RWPE1 (cell line): ENCODE measurements at places on chromosomes 13 and 19.

DNA sequence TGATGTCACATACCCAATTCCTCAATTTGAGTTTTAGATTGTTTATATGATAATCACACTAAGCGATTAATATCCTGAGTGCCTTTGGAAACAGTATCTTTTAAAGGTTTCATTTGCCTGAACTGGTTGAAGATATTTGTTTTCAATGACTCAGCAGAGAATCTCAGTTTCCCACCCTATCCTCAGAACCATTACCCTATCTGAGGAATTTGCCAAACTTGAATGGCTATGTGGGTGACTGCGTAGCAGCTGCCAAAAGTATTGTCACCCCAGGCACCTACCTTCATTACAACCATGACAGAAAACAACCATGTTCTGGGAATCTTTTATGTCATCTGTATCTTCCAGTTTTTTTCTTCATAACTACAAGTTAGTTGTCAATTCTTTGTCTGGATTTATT is 440.1 kb upstream of the NBEA start:
- DNase-seq, result no peak

DNA sequence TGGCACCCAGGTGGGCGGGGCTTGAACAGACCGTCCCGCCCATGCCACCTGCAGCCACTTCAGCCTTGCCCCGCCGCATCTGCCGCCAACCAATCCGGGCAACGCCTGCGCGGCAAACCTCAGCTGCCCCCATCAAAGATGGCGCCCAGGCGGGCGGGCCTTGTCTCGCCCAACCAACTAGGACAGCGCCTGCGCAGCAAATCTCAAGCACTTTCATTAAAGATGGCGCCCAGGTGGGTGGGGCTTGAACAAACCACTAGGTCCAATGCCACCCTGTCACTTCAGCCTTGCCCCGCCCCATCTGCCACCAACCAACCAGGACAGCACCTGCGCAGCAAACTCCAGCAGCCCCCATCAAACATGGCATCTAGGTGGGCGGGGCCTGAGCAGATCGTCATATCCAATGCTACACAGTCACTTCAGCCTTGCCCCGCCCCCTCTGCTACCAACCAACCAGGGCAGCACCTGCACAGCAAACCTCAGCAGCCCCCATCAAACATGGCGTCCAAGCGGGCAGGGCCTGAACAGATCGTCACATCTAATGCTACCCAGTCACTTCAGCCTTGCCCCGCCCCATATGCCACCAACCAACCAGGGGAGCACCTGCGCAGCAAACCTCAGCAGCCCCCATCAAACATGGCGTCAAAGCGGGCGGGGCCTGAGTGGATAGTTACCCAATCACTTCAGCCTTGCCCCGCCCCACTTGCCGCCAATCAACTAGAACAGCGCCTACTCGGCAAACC is 1.4 kb downstream of the PEG3 start:
- DNase-seq, result no peak

GRCh38 chr19:3455960-3456601 is 24.2 kb downstream of the SMIM24 start:
- DNase-seq, result no peak

- DNase-seq, result no peak
Observed at GRCh38 chr19:1745589-1746031, 7.7 kb upstream of the ONECUT3 start.

DNA sequence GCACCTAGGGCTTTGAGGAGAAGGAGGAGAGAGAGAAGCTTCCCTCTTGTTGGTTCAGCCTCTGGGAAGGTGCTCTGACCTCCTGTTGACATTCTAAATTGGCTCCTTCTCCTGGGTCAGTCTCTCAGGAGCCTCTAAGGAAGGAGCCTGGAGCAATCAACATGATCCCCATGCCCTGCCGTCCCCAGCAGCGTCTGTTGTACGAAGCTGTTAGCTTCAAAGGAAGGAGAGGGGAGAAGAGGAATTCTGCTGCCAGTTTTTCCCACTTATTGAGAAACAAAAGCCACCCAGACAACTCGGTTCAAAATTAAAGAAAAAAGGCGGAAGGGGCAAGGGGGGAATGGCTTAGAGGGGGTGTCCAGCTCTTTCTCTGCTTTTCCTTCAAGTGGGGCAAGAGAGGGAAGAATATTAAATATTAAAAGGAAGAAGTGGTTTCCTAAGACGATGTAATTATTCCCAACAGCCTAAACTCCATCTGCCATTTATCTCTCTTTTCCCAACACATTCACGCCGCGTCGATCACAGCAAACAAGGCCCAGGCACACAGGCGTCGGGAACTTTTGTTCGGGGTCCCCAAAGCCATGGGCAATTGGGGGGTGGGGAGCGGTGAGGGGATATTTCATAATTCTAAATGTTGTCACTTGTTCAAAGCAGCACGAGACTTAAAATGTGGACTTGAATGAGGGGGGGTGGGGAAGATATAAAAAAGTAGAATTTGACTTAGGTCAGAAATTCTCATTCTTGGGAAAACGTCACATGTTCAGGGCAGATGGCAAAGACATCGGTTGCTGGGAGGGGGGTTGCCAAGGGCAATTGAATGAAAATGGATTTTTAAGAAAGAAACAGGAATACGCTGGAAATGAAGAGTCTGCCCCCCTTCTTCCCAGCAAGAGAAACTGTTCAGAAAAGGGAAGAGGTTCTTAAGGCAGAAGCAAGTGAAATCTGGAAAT is 116.8 kb upstream of the CACNA1A start:
- no peak for DNase-seq

DNA sequence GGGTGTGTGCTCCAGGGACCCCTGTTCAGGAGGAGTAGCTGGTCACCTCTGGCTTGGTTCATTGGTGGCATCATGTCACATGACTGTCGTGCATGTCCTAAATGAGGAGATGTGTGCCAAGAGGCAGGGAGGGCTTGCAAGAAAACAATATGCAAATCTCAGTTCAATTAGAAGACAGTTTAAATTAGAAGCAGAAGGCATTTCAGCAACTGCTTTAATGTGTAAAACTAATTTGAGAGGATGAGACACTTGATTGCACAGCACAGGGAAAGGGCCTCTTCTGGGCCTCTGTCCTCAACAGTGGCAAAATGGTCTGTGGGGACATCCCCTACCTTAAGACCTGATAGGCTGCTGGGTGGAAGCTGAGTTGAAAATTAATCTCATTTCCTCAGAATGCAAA is 54.6 kb downstream of the SPATA13 start:
- DNase-seq, result no peak

- no peak for DNase-seq
Observed at GRCh38 chr13:100432611-100433010, 156.0 kb downstream of the GGACT start.

DNA sequence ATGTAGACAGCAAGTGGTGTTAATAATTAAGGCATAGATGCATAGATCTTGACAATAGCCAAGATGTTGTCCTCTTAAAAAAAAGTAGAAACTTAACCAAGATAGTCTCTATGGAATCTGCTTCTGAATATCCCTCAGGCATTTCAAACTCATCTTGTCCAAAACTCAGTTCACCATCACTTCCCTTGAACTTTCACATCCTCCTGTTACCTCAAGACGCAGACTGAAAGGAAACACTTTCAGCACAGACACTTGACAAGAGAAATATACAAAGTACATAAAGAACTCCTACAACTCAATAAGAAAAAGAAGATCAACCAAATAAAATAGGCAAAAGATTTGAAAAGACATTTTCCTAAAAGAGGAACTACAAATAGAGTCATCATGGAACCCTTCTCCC is 451.1 kb downstream of the FOXO1 start:
- no peak for DNase-seq

GRCh38 chr13:97219226-97219625 is 2.9 kb upstream of the MBNL2 start:
- DNase-seq, result no peak

DNA sequence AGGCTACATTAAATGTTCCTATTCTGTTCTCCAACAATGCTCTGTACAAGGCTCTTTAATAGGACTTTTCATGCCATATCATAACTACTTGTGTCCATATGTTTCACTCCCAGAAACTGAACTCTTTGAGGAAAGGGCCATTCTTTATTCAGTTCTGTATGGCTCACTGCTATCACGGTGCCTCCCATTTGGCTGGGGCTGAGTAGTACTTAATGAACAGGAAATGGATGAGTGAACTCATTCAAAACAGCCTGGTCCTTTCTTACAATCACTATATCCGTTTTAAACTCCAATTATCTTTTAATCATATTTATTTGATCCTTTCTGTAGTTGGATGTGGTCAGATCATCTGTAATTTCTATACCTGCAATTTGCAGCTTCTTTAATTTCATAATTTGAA is 410.6 kb downstream of the TBC1D4 start:
- no peak for DNase-seq

DNA sequence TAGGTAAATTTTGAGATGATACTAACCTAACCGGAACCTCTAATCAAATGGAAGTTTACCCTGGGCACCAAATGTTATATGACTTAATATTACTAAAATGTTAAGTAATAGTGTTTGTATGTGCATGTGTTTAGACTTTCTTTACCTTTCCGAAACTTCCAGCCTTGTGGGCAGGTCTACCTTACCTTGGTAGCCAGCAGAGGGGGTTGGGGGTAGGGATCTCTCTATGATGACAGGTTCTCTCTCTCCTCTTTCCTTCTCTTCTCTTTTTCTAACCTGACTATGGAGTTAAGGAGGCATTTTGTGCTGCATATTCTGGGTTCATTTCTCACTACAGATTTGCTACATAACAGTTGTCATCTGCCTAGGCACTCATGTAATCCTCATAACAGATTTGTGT is 6.8 kb upstream of the FRY start:
- DNase-seq, result no peak

GRCh38 chr19:10832939-10833296 is 3.1 kb downstream of the TMED1 start:
- DNase-seq, result no peak

DNA sequence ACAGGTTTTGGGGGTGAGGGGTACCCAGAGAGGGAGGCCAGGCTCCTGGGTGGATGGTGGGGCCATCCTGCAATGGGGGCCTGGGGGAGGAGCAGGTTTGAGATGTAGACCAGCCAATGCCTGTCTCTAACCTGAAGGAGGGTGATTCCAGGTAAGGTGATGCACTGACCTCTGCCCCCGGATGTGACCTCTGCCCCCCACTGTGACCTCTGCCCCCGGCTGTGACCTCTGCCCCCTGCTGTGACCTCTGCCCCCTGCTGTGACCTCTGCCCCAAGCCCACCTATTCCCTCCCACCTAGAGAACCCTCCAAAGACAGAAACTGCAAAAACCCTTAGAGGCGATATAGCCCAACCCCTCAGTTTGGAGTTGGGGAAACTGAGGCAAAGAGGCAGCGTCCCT is 10.3 kb upstream of the SPACA4 start:
- no peak for DNase-seq

DNA sequence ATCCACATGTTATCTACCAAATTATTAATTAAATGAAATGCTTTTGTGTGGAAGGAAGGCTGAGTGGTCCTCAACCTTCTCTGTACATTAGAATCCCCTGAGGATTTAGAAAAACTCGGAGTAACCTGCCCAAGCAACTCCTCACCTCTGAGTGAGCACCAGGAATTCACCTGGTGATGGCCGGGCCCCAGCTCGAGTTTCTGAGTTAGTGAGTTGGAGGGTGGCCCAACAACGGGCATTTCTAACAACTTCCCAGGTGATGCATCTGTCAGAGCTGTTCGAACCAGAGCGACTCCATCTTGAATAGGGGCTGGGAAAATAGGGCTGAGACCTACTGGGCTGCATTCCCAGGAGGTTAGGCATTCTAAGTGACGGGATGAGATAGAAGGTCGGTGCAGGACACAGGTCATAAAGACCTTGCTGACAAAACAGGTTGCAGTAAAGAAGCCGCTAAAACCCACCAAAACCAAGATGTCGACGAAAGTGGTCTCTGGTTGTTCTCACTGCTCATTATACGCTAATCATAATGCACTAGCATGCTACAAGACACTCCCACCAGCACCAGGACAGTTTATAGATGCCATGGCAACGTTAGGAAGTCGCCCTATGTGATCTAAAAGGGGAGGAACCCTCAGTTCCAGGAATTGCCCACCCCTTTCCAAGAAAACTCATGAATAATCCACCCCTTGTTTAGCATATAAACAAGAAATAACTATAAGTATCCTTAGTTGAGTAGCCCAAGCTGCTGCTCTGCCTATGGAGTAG is 44.2 kb upstream of the SHISA2 start:
- DNase-seq, result no peak

GRCh38 chr19:48962029-48962848 is 2.9 kb upstream of the FTL start:
- DNase-seq, result no peak

GRCh38 chr13:97454699-97455098 is 20.7 kb downstream of the RAP2A start:
- no peak for DNase-seq

GRCh38 chr13:27257648-27258253 is 6.4 kb downstream of the RPL21 start:
- DNase-seq, result no peak

DNA sequence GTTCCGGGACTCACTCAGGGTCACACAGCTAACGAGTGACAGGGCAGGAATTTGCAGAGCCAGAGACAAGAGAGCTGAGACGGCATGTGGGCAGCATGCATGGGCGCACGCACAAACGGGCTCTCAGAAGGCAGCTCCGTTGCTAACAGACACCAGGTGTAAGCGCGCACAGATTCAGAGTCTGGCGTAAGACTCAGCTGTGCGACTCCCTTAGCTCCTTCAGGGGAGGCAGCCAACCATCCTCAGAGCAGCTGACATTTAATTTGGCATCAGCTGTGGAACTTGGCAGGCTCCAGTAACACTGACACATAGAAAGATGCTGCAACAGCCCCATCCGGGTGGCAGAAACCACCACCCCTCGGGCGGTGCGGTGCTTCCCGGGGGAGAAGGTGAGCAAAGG is 7.5 kb upstream of the TM6SF2 start:
- DNase-seq, result no peak
